ENCODE measurements at places on chromosomes 7 and 10.

DNA sequence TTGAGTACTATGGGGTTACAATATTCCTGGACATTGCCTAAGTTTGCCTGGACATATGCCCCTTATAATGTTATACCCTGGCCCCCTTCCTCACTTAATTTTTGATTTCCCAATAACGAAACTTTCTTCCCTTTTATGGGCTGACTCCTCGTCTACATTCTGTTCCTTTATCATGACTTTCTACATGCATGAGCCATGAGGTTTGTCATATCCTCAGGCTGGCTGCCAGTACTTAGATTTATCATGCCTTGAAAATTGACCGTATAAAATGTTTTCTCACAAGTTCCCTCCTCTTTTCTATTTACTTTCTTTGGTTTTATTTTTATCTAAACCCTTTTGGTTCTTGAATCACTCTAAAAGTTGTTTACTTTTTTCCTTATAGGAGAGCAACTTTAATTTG lies 4.7 kb downstream of the DNAH11 start:
- no peak for DNase-seq

- DNase-seq = no peak
Observed at GRCh38 chr10:106360870-106361269, 803.6 kb downstream of the SORCS1 start.

- DNase-seq = no peak
Observed at GRCh38 chr7:11648980-11649379, 183.0 kb downstream of the THSD7A start.

DNA sequence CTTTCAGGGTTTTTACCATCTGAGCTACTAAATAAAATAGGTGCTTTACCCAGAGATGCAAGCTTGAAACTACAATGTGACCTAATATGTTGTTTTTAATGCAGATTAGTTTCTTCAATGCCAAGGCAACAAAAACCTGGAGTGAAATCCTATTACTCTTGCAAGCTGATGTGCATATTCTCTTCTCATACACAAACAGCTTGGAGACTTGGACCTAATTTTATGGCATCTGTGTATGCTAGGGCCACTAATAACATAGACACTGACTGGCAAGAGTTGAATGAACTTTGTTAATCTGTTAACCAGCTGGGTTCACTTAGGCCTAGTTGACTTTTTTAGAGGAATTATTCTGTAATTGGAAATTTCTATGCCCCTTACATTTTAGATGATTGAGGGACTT lies 23.4 kb upstream of the SMIM30 start:
- DNase-seq = no peak

- DNase-seq = no peak
Observed at GRCh38 chr7:143512488-143513340, 35.0 kb downstream of the TAS2R41 start.
